Gastroesophageal sphincter (tissue), 4 donors: ENCODE measurements at places on chromosomes 12 and 14. TPM values are rescaled to one million over a fixed set of nuclear protein-coding genes. Genes with fewer than 3 reads are reported as not detected.

Gene OSBPL8
- total RNA-seq: 67.4 TPM

Gene KLHL33
- 1.6 TPM for total RNA-seq

Gene SAMD4A
- 76.9 TPM for total RNA-seq

Gene NANOG
- 2.3 TPM for total RNA-seq

Gene REM2
- 0.27 TPM for total RNA-seq

Gene DAO
- not detected for total RNA-seq

- ATAC-seq: no peak
Observed at GRCh38 chr14:43244142-43244625, 1262.9 kb downstream of the FSCB start.

- no peak for ATAC-seq
Observed at GRCh38 chr14:28102814-28103213, 663.8 kb upstream of the FOXG1 start.

DNA sequence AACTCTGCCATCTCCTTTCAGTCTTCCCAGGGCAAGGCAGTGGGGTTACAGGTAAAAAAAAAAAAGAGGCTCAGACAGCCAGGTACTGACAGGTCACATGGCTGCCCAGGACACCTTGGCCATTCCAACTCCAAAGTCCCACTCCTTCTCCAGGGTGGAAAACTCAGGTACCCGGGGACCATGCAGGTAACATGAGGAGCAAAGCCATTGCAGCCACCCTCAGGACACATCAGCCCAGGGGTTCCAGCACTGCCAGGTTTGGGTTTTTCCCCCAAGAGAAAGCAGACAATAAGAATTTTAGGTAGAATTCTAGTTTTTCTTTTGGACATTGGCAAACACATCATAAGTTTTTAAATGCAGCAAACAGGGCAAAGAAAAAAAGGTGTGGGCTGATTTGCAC, 15.3 kb downstream of the FAM222A start:
- no peak for ATAC-seq

GRCh38 chr12:112327209-112327938, 54.9 kb downstream of the HECTD4 start:
- ATAC-seq: no peak

GRCh38 chr12:90321369-90321768, 612.7 kb upstream of the ATP2B1 start:
- ATAC-seq: no peak

DNA sequence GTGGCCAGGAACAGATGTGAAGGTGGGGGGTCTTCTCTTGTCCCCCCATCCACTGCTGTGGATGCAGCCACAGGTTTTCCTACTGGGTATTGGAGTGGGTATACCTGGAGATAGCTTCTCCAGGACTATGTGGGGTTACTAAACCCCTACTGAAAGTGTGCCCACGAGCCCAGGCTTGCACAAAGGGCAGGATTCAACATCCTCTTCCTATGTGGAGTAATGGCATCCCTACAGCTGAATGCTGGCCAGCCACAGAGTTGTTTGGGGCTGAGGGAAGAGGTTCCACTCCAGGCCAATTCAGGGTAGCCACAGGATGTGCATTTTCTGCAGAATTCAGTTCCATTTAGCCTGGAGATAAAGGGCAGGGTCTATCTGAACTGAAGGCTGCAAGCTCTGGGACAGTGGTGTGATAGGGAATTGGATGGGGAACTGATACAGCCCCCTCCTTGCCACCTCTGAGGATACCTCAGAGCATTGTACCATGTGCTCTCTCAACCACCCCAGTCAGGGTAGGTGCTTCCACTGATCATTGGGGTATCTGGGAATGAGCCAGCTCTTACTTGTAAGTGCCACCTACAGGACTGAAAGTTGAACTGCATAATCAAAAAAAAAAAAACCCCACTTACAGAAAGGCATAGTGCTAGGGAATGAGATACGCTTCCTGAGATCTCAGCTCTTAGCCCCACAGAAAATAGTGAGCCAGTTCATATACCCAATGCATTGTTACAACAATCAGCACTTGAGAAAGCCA, 187.1 kb downstream of the KITLG start:
- ATAC-seq: no peak

GRCh38 chr14:77212097-77212870, 30.7 kb downstream of the TMEM63C start:
- ATAC-seq: no peak

GRCh38 chr12:92702754-92703679, at the start of gene PLEKHG7:
Gene PLEKHG7 (plus strand): TSS chr12:92702989. CDS start chr12:92706632, 3,643 bp downstream.
- no peak for ATAC-seq

DNA sequence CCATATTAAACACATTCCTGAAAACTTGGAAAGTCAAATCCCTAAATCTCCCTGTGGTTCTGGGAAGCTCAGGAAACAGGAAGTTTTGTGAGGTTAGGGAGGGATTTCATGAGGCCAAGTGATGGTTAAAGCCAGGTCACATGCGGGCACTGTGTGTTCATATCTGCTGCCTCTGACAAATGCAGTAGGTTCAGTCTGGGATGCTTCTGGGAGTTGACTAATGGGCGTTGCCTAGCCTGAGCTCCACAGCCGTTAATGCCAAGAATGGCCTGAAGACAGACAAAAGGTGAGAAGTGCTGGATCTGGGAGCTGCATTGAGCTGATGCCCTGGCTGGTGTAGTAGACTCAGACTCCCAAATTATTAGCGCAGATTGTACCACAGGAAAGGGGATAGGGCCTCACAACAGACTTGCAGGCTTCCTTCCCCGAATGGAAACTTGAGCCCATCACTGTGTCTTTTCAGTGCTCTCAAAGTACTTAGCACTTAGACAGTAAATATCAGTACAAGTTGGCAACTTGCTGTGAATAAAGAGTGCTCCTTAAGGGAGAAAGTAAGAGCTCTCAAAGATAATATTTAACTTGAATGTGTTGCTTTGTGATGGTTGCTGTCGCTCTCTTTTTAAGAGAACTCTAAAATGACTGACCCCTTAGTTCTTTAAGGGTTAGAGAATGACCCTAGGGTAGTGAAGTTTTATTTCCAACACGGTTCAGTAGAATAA, 17.3 kb downstream of the GSG1 start:
- ATAC-seq: peak; percentile 10

- ATAC-seq: no peak
Observed at GRCh38 chr14:65356327-65356836, 56.1 kb upstream of the FUT8 start.

- no peak for ATAC-seq
Observed at GRCh38 chr12:39915249-39915648, 190.6 kb downstream of the SLC2A13 start.

DNA sequence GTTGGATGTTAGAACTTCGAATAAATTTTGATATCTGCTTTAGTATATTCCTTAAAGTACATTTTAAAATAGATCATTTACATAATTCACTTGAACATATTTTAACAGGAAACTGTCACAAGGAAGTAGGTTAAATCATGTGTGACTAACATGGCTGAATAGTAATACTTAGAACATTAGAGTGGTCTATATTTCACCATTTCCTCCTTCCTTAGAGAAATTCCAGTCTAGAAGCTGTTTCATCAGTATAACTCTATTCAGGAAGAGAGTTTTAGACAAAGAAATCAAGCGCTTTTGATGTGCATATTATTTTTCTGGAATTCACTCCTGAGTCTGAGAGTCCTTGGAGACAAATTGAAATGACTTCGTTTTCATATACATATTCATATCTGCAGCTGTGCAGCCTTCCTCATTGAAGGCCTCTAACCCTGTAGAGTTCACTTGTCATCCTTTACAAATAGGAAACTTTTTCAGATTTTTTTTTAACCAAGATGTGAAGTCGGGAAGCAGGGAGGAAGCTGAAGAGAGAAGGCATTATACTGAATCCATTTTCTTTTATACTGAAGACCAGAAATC, 28.4 kb downstream of the IRAK3 start:
- no peak for ATAC-seq

DNA sequence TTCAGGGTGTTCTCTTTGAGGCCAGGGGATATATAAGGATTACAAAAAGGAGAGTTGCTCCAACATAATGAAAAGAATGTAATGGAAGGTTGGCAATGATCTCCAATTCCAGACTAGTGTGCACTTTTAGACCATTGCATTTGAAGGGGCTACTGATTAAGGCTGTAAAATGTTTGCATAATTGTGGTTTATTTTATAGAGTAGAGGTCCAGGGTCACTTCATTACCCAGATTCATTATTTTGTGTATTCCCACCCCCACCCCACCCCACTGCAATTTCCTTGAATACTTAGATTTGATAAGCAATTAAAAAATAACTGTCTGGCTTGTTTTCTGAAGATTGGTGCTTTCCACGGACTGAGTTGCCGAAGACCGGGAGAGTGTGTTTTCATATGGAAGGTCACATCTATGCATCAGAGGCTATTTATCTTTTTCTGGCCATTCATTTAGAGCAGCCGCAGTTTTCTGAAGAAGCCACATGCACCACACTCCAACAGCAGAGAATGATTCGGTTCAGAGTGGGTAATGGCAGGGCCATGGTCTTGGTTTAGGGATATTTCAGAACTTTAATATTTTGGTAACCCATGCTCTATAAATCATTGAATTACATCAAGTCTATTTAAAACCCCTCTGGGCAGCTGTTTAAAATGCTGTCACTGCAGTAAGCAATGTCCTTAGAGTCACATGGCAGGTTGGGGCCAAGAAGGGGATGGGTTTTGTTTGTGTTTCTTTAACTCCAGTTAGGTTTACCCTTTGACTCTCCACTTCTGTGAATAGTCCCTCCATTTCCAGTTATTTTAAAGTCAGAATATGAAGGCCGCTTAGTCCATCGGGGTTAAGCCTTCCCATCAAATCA, 94.6 kb downstream of the TMEM30B start:
- ATAC-seq: no peak

DNA sequence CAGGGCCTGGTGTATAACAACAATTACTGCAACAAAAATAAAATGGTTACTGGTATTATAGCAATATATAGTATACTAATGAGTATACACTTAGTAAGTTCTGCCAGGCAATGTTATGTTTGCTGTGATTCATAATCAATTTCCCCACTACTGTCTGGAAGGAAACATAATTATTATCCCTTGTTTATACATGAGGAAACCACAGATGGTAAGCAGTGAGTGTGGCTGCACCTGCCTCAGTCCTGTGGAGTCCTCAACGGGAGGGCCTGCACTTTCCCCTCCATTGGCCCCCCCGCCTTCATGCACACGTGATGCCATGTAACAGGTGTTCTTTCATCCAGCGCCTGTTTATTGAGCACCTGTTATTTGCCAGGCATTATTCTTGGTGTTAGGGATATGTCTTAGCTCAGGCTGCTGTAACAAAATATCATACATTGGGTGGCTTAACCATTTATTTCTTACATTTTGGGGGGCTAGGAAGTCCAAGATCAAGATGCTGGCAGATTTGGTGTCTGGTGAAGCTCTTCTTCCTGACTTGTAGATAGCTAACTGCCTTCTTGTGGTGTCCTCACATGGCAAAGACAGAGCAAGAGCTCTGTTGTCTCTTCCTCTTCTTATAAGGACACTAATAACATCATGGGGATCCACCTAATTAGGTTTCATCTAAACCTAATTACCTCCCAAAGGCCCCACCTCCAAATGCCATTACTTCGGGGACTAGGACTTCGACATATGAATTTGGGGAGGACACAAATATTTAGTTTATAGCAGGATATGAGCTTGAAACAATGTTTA, 59.5 kb upstream of the CHGA start:
- no peak for ATAC-seq
